ENCODE measurements at places on chromosomes 2 and 18.

- no peak for DNase-seq
Observed at GRCh38 chr18:8506251-8507049, 102.8 kb upstream of the RAB12 start.

GRCh38 chr2:7609974-7610373 is 692.8 kb downstream of the RNF144A start:
- DNase-seq: no peak

DNA sequence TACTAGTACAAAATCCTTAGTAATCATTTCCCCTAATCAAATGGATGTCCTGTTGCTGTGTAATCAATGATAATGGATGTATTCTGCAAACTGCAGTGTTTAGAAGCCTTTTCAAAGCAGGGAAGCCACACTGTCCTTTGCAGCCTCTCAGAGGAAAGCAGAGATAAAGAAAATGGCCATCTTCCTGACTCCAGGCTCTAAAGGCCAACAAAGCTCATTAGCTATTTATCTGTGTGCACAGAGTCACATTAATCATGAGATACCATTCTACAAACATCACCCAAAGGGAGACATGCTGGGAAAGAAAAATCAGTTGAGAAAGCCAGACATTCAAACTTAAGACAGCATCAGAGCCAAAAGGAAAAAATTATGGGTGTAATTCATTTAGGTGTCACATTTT is 165.0 kb downstream of the RAD51AP2 start:
- DNase-seq: no peak

GRCh38 chr2:223889229-223889628 is 51.8 kb upstream of the AP1S3 start:
- no peak for DNase-seq

All from CD4-positive, alpha-beta T cell treated with Interleukin-4 for 4 hours (primary cell).